ENCODE measurements at places on chromosomes 2 and 18. TPM values are rescaled to one million over a fixed set of nuclear protein-coding genes. Genes with fewer than 3 reads are reported as not detected.

The GALNT3 gene
- total RNA-seq: 0.33 TPM

The SF3B6 gene
- 101 TPM for total RNA-seq

The DNAH7 gene
- 0.66 TPM for total RNA-seq

The GNLY gene
- not detected for total RNA-seq

The GALNT13 gene
- 0.17 TPM for total RNA-seq

The DSG2 gene
- 0.73 TPM for total RNA-seq

The CFC1 gene
- total RNA-seq: not detected

The DES gene
- total RNA-seq: 1.6 TPM

The ACKR3 gene
- total RNA-seq: 3.0 TPM

The PEX13 gene
- total RNA-seq: 26.0 TPM

The KIAA2012 gene
- total RNA-seq: 0.17 TPM

The MYL12A gene
- 615 TPM for total RNA-seq

The NBAS gene
- total RNA-seq: 125 TPM

The COLEC12 gene
- 122 TPM for total RNA-seq
